ENCODE measurements at places on chromosomes 7 and 10.

DNA sequence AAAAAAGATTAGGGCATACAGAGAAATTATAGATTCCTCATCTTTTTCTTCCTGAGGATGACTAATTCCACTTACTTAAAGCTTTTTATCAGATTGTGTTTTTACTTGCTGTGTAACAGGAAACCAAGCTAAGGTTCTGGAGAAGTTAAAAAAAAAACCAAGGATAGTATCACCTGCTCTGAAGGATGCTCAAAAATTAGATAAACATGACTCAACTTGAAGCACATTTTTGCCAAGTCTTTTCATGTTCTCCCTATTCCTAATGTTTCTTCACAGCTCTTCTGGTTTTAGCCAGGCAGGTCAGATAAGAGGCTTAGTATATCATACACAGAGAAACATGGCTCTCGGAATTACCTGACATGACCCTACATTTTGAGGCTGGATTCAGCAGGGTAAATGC is 90.3 kb downstream of the CPEB3 start:
- no peak for DNase-seq

DNA sequence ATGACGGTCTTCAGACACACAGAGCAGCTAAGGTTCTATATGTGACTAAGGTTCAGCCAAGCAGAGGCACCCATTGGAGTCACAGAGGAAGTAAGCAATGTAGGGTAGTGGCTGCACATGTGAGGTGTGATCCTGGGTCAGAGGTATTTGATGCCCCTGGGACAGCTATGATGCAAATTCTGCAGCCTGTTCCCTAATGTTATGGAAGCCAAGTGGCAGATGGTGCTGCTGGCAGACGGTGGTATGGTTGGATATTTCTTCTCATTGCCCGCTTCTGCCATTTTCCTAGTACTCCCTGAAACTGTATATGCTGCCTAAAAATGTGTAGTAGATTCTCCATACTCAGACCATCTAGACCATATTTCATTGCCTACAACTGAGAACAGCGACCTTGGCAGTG is 7.2 kb downstream of the TAS2R16 start:
- DNase-seq = no peak

- no peak for DNase-seq
These were observed 36.7 kb upstream of the SLIT1 start for GRCh38 chr10:97222326-97222961.

GRCh38 chr7:94396037-94396431 is 1.3 kb downstream of the COL1A2 start:
- no peak for DNase-seq

GRCh38 chr10:79140085-79140793 is 71.5 kb downstream of the ZMIZ1 start:
- DNase-seq = no peak

GRCh38 chr10:61120805-61121204 is 176.8 kb upstream of the RHOBTB1 start:
- DNase-seq = no peak
